ENCODE measurements at places on chromosomes 2 and 18.

DNA sequence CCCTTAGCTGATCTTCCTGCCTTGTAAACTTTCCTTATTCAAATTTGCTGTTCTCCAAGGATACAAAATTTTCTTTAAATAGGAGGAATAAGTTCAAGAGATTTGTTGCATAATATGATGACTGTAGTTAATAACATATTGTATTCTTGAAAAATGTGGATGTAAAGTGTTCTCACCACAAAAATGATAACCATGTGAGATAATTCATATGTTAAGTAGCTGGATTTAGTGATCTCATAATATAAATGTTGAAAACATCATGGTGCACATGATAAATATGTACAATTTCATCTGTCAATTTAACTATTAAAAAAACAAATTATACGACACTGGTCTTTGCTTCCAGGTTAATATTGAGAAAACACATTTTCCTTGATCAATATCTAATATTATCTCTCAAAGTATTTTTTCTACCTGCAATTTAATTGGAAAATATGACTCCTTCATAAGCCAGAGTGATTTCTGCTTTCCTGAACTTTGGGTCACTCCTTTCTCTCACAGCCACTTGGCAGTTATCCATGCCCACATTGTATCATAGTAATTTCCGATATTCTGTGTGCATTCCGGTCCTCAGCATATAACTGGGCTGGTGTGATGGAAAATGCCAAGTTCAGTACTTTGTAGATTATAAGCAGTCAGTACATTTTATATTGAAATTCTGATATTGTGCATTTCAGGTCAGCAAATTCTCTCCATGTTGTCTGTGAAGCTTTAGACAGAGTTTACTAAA, 152.6 kb downstream of the GULP1 start:
- no peak for DNase-seq

DNA sequence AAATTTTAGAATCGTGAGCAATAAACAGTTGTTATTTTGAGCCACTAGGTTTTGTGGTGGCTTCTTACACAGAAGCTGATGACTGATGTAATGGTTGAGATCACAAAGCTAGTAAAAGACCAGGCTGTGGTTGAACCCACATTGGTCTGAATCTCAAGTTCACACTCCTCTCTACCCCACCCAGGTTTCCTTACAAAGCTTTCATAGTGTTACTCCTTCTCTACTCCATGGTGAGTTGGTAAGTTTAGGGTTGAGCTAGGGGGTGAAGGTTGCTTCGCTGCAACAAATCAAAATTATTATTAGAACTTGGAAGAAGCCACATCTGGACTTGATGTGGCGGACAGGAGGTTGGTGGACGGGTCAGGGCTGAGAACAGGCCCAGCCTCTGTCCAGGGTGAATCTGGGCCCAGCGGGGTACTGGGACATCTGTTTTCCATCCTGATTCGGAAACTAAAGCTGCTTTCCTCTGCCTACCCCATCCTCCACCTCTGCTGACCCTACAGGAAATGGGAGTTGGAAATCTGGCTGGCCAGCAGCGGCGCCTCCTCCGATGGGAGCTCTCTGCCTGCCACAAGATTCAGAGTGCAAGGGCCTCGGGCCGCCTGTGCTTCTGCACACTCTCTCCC, 86.3 kb downstream of the ZFP36L2 start:
- no peak for DNase-seq

GRCh38 chr2:31318361-31319336, 84.7 kb downstream of the EHD3 start:
- no peak for DNase-seq

GRCh38 chr2:15251753-15252152, 309.4 kb downstream of the NBAS start:
- no peak for DNase-seq

DNA sequence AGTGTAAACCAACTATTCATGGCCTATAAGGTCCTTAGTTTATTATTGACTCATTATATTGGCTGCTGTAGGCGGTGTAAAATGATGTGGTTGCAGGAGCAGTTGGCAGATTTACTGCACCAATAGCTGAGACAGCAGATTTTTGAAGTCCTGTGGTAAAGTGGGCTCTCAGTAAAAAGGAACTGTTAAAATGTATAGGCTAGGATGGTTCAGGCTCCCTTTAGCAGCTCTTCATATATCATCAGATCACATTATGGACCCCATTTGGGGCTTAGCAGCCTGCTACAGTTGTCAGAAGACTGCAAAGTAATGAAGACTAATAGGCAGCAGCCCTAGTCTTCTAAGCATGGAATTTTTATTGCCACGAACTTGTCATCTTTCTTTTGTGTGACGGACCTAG, 27.8 kb downstream of the MTX2 start:
- peak; percentile 11 for DNase-seq

DNA sequence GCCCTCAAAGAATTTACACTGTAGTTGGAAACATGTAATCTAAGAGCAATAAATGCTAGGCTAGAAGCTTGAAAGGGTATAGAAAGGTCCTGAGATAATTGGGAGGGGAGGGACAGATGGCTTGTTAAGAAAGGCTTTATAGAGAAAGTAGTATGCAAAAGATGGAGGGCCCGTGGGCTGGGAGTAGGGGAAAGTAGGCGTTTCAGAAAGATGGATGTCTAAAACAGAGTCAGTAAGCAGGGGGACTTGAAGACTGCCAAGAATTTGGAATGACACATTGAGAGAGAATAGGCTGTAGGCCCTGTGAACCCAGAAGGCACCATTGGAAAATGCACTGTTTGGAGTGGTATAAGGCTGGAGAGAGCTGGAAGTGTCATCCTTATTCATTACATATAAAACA, 822 bp downstream of the PSMG2 start:
- DNase-seq = peak; percentile 45

DNA sequence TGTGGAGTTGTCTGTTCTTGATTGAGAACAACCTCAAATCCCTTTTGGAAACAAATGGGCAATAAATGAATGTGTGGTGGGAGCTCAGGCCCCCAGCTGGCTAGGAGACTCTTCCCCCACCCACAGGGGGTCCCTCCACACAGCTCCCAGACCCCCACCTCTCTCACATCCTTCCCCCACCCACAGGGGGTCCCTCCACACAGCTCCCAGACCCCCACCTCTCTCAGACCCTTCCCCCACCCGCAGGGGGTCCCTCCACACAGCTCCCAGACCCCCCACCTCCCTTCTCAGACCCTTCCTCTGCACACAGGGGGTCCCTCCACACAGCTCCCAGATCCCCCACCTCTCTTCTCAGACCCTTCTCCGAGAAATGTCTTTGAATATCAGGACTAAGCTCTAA, 79.0 kb upstream of the CTDP1 start:
- DNase-seq = no peak

DNA sequence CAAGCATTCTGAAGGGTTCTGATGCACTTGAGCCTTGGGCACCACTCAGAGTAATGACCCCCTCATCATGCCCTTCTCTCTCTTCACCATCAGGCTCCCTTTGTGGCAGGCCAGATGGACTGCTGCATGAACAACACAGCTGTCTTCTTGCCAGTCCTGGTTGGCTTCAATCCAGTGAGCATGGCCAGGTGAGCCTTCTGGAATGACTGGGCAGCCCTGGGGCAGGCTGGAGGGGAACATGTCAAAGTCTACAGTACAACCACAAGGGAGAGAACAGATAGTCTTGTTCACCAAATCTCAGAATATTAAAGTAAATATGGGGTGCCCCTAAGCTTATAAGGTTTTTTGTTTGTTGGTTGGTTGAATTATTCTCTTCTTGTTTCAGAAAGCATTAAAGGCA, 4.4 kb downstream of the GCKR start:
- no peak for DNase-seq

- no peak for DNase-seq
These were observed 5.5 kb downstream of the VSNL1 start for GRCh38 chr2:17545680-17546613.

GRCh38 chr2:232026910-232027309, 65.4 kb downstream of the DIS3L2 start:
- DNase-seq = no peak

DNA sequence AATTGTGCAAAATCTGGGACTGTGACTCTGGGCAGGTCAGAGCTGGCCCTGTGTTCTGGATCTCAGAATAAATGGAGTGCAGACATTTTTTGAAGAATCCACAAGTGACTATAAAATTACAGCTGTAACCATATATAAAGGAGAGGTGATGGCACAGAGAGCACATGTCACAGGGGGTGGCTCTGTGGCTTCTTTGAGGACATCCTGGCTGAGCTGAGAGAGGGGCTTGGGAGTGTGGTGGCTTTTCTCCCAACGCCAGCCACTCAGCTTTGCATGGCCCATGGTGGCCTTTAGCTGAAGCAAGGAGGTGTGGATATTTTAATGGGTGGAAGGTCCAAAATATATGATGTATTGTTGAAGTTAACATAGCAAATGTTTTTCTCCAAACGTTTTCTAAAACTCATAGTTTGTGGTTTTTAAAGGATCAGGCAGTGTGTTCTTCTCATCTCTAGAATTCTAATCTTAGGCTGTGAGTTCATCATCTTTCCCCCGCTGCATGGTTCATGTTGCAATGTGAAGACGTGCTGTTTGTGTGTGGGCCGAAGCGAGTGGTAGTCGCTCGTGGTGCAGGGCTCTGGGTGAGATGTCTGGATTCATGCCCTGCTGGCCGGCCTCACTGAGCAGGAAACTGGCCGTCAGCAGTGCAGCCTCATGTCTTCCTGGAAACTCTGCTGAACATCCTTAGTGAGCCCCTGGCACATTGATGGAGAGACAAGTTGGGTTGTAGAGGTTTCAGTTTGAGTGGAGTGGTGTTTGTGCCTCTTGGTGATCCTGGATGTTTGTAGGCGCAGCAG, 109.9 kb downstream of the ZNF236 start:
- no peak for DNase-seq

DNA sequence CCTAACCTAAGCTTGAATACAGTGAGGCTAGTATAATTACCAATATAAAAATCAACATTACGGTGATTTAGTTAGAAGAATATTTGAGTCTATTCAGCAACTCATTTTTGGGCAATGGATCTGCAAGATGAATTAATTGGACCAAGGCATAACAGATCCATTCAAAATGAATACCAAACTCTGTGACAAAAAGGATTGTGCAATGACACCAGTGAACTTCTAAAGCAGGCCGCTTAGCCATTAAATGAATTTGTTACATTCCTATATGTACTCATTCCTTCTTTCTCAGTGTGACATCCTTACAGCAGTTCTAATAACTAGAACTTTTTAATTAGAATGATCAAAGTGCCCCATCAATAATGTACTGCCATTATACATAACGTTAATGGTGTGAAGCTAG, 44.3 kb downstream of the ZC3H15 start:
- DNase-seq = no peak

DNA sequence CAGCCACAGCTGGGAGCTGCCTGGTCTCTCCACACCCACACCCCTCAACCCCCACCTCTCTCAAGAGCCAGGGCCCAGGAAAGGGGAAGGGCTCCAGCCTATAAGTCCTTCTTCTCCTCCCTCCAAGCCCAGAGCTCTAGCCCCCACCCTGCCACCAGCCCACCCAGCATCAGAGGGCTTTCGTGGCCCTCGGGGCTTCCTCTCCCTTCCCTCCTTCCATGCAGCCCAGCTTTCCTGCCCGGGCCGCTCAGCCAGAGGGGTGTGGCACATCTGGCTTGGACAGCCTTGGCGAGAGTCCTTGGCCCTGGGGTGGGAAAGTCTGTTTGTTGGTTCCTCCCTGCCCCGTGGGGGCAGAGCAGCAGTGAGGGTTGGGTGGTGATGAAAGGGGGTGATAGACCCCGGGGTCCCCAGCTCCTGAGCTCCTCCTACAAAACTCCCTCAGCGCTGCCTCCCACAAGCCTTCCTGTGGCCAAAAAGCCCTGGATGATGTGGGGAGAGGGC, 7.0 kb downstream of the TNS1 start:
- DNase-seq = no peak
